Upper lobe of right lung (tissue), 1 donor: ENCODE measurements at places on chromosomes 3 and 15.

- no peak for DNase-seq
Measured at GRCh38 chr15:70083418-70083817, 14.3 kb downstream of the TLE3 start.

GRCh38 chr15:26132811-26133210 lies 269.7 kb upstream of the ATP10A start:
- no peak for DNase-seq

DNA sequence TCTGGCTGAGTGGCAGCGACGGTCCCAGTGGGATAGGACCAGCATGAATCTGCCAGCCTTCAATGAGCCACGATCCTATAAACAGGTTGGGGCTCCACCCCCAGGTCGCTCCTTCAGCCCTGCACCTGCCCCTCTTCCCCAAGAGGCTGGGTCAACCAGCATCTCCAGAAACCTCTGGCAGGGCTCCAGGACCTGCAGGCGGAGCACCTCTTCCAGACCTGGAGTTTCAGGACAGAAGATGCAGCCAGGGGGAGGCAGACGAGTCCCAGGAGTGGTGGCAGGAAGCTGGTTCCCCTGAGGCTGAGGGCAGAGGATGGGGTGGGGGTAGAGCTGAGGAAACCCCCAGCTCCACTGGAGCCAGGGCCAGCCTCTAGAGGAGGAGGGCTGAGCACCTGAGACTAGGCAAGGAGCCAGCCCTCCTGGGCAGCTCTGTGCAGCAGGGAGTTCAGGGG lies at the start of gene PLA2G4D:
PLA2G4D (minus strand) TSS at position 51 of the 452 bp plus-strand sequence. CDS start 103 bp downstream, outside the sequence.
- peak; percentile 84 for DNase-seq

DNA sequence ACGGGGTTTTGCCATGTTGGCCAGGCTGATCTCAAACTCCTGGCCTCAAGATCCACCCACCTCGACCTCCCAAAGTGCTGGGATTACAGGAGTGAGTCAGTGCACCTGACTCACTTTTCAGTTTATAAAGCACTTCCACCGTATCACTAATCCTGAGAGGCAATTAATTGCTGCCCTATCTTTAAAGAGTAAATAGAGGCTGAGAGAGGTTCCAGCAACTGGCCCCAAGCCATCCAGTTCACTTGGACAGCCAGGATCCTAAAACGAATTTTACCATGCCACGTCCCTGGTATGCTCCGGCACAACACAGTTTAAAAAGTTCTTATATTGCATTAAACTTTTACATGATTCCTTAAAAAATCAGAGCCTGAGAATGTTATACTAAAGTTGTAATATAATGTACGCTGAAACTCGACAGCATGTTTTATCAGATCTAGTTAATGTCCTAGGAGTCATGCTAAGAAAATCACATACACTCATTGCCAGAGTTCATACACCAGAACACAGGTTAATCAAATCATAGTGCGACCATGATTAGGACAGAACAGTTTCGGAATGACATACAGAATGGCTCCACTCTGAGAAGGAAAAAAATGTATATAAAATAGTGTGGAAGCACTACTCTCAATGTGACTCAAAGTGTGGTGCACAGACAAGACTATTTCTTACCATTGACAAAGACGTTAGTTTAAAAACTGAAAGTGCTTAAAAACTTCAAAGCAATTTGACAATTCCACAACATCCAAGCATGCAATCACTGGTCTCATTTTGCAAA lies 125.4 kb downstream of the ULK4 start:
- DNase-seq = no peak

- DNase-seq = no peak
Measured at GRCh38 chr3:17752436-17752835, 10.0 kb upstream of the TBC1D5 start.
